ENCODE measurements at places on chromosomes 2 and 18.

DNA sequence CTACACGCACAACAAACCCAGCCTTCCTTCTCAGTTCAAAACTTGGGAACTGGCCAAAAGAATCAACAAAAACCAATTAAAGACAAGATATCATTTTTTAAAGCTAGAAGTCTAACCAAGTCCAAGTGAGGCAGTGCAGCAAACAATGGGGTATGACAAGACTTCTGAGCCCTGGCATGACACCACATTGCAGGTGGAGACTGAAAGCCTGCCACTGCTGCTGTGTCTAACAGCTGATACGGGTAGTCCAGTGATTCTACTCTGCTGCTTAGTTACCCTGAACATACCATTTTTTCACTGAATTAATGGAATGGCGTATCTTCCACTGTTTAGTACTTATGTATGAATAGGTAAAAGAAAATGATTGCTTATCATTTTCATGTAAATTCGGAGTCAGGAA lies 47.4 kb upstream of the KIDINS220 start:
- DNase-seq: no peak

DNA sequence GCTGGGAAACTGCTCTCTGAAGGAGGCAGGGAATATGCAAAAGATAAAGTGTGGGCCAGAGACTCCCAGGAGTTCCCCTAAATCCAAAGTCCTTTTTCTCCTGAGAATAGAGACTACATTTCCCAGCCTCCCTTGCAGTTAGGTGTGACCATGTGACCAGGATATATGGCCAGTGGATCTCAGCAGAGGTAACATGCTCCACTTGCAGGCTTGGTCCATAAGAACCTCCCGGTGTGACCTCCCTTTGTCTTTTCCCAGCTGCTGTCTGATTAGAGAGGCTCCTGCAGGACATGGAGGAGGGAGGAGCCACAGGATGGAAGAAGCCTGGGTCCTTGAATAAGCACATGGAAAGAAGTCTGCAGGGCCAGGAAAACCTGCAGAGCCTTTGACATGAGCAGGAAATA lies 76.2 kb downstream of the TGFA start:
- DNase-seq: no peak

DNA sequence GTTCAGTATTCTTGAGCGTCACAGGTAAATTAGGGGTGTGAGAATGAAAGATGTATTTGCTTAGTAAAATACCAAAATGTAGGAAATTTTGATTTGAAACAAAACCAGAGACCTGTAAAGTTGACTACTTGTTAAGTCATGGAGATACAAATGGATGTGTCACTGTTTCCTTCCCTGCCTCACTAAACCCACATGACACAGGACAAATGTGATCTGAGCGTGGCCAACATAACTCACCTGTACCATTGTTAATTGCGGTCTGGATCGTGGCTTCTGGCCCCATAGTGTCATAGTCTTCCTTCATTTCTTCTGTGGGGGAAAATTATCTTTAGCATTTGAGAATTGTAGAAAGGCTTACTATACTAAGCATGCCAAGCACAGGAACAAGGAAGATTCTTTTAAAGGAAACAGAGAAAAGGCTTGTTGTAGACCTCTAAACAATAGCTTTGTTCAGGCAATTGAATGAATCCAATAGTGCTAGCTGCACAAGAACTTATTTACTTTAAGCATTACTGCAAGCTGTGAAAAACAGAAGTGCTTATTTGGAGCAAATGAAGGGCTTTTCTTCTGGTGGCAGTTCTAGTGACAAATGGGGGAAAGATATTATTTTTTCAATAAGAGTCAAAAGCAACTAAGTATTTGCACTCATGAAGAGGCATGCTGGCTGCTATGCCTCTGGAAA lies 95.2 kb downstream of the ZEB2 start:
- no peak for DNase-seq

GRCh38 chr2:176484838-176485237 lies 215.6 kb downstream of the MTX2 start:
- no peak for DNase-seq

DNA sequence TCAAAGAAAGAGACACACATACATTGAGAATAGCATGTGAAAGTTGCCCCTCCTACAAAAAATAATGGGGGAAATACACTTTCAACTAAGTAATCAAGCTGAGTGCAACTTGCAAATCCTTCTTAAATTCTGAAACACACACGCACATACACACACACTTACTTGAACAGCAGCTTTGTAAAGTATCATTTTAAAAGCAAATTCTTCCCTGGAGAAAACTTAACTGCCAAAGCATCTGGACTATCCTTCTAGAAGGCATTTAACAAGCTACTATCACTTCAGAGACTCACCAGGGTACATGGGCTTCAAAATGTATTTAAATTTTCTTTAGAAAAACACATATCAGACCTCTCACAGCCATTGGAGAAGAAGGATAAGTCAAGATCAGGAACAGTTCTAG lies 15.3 kb downstream of the GAREM1 start:
- no peak for DNase-seq

DNA sequence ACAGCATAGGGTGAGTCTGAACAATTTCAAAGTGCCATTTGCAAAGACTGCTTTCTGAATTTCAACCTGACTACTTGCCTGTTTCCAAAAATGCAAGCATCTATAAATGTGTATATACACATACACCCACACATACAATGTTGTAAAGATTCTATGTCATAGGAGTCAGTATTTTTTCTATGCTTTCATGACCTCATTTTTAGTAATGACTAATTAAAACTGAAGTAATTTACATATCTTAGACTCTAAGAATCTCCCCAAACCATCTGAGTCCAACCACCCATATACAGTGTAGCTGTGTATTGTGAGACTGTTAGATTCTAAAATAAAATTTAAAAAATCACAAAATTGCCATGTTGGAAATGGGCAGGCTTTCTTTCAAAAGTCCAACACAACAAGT lies 162.0 kb upstream of the STK17B start:
- DNase-seq: no peak

GRCh38 chr2:218471036-218471435 lies 52.1 kb downstream of the VIL1 start:
- DNase-seq: no peak

DNA sequence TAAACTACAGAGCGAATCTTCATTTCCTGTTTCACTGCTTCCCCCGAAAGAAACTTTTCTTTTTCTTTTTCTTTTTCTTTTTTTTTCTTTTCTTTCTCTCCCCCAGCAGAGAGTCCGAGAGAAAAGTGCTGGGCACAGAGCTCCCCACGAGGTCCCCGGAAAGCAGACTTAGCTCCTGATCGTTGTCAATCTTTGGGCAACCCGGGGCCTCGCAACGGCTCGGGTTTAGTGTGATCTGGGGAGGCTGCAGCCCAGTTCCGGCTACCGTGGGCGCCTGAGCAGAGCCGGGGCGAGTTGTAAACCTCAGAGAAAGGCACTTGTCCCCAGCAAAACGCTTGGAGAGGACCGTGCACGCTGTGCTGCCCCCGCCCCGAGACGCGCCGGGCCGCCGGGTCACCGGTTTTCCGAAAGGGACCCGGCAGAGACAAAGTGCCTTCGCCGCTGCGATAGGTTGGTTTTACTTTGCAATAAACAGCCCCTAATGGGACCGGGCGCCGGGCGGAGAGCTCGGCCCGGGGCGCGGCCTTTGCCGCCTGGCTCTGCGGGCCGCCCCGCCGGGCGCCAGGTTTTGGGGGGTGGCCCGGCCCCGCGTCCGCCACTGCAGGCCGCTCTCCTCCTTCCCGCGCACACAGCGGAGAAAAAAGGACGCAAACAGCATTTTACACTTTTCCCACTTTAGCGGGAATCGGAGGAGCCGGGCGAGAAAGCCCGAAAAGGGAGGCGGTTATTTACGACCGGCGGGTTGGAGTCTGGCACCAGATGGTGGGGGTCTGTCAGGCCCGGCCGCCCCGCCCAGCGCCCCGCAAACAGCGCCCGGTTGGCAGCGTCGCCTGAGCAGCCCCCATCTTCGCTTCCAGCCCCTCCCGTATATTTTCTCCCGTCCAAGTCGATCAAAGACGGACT lies 136.0 kb downstream of the INSIG2 start:
- DNase-seq: no peak

GRCh38 chr2:160870729-160871465 lies 289.3 kb upstream of the TANK start:
- no peak for DNase-seq

DNA sequence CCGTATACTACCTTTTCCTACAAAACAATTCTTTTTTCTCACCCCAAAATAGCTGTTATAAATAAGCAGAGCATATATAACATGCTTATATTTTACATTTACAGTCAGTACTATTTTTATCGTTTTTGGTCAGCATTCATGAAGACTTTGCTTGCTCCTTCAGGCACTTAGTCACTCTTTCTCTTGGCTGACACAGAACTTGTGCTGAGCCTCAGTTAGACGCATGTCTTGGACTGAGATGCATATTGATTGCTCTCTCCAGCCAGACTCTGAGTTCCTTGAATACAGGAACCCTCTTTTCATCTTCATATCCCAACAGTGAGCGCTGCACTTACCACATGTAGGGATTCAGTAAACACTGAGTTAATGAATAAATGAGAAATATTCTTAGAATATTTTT lies 158.3 kb downstream of the RTN4 start:
- no peak for DNase-seq

GRCh38 chr2:234603619-234604018 lies 106.7 kb upstream of the ARL4C start:
- DNase-seq: no peak

- no peak for DNase-seq
These were observed 1228.9 kb downstream of the CNTNAP5 start for GRCh38 chr2:125254010-125254409.

GRCh38 chr2:232871835-232872736 lies 2.0 kb downstream of the SNORC start:
- no peak for DNase-seq

GRCh38 chr2:224969633-224970260 lies 72.5 kb downstream of the DOCK10 start:
- no peak for DNase-seq

GRCh38 chr2:128288781-128289180 lies 29.9 kb downstream of the HS6ST1 start:
- no peak for DNase-seq

DNA sequence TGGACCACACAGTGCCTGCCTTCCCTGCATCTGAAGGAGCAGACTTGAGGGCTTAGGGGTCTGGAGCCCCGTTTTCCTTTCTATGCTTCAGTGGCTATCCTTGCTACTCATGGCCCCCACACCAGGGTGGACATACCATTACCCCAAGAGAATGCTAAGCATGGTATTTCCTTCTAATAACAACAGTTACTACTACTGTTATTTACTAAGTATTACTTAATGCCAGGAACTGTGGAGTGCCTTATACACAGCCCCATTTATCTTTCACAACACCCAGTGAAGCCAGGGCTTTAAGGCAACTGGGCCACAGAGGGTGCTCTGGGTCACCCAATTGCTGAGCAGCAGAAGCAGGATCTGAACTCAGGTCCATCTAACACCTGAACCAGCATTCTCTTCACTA lies 5.8 kb upstream of the PAX8 start:
- no peak for DNase-seq

DNA sequence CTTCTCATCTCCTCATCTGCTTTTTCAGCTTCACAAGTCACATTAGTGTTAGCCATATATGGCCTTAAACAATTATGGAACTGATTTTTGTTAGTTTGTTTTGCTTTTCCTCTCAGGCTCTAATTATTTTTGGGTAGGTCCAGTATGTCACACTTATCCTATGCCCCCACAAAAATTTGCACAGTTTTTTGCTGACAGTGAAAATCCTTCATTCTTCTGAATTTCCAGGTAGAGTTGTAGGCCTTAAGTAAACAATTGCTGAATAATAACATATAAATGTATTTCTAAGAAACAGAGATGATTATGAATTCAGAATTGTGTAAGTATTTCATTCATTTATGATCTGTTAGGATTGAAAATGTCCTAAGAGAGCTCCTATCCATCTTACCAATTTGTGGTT lies 8.6 kb upstream of the SERPINB10 start:
- DNase-seq: no peak

- DNase-seq: no peak
These were observed 65.9 kb upstream of the STPG4 start for GRCh38 chr2:47221039-47221438.

- no peak for DNase-seq
These were observed 563.9 kb downstream of the DCC start for GRCh38 chr18:52903857-52904256.

- no peak for DNase-seq
These were observed 5.1 kb downstream of the DLX2 start for GRCh38 chr2:172097557-172098131.

- no peak for DNase-seq
These were observed 35.1 kb downstream of the EVA1A start for GRCh38 chr2:75525434-75526310.

- no peak for DNase-seq
These were observed 731.4 kb downstream of the TSN start for GRCh38 chr2:122486705-122487415.

- DNase-seq: no peak
These were observed 36.7 kb downstream of the SLC9A4 start for GRCh38 chr2:102509749-102510148.

DNA sequence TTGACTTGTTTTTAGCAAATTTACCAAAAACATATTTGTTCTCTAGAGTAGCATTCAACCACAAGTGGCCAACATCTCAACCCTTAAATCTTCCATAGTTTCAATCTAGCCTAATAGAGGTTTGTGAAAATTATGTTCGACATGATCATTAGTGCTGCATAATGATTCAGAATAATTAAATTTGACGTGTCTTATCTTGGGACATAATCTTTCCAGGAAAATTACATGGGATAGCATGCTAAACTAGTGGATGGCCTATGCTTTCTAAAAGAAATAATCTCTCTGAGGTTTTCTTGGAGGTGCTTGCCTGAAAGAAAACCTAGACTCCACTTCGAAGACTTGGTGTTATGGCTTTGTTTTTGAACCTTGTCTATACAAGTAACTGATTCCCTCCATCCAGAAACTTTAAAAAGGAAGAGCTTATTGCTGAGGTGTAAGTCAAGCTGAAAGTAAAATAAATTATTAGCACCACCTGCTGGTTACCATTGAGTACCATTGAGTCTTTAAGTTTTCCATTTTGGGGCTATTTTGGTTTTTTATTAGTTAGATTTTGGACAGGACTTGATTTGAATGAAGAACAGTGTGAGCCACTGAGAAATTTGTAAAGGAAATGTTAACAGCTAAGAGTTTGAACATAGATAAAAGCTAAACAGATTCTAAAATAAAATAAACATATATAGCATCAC lies 32.7 kb downstream of the COX7A2L start:
- no peak for DNase-seq

GRCh38 chr2:196399722-196400691 lies 228.6 kb upstream of the STK17B start:
- no peak for DNase-seq

GRCh38 chr2:61887717-61888266 lies 664 bp downstream of the CCT4 start:
- no peak for DNase-seq

DNA sequence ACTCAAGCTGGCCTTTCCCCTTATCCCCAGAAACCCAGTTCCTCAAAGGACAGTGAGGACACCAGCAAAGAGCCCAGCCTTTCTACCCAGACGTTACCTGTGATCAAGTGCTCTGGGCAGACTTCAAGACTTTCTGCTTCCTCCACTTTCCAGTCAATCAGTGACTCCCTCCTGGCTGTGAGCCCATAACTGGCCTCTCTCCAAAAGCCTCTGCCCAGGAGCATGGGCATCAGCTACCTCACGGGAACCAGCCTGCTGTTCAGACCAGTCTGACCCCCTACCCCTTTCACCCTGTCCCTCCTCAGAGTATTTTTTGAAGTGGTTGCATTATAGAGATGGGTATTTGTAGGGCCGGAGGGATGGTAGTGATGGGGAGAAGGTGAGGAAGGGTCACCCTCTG lies 27.7 kb upstream of the CYP27A1 start:
- no peak for DNase-seq

All from GDM1 (cell line).